ENCODE measurements at places on chromosomes 12 and 14.

GRCh38 chr12:64876388-64877071, 52.1 kb downstream of the TBC1D30 start:
- no peak for DNase-seq

GRCh38 chr12:93358058-93358457, 19.7 kb upstream of the NUDT4 start:
- DNase-seq: no peak

- DNase-seq: no peak
Measured at GRCh38 chr14:61154641-61155040, 126.5 kb downstream of the TMEM30B start.

GRCh38 chr14:59534361-59534987, 42.1 kb downstream of the CCDC175 start:
- no peak for DNase-seq

DNA sequence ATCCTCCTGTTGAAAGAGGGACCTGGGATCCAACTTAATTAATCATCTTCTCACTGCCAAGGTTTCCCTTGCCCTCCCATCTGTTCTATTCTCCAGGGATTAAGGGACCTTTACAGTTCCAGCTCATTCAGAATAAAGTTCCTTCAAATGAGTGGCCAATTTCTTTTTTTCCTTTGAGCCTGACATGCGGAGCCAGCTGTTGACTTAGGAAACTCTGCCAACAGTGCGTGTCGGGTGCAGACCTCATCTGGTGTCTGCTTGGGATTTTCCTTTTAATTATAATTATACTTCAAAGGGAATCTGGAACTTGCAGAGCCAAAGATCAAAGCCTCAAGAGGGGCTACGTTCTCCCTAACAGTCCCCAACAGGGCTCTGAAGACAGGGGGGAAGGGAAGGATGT, 64.8 kb downstream of the CCDC60 start:
- no peak for DNase-seq

DNA sequence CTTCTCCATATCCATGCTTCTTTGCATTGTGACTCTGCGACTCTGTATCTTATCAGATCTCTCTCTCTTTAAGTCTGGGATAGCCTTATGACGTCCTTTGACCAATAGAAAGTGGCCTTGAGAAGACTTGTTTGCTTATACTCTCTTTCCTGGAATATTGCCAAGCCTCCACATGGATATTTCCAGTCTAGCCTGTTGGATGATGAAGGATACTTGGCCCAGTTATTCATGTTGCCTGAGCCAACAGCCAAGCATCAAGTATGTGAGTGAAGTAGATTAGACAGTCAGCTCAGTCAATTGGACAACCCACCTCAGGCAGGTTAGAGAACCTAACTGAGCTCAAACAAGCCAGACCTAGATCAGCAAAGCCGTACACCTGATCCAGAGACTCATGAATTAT, 864.2 kb upstream of the MGAT4C start:
- DNase-seq: no peak

DNA sequence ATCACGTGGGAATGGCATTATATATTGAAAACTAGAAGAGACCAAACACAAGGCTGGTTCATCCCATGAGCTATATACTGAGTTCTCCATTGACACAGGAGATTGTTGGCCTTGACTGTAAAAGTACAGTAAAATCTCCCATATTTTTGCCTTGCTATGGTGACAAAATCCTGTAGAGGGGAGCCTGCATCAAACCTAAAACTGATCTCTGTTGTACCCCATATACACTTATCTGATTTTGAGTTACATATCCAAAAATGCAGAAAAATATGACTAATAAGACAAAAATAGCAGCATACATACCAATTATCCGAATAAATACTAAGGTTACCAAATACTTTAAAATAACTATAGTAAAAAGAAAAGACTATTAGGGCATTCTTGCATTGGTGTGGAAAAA, 60.4 kb downstream of the TMTC3 start:
- no peak for DNase-seq

DNA sequence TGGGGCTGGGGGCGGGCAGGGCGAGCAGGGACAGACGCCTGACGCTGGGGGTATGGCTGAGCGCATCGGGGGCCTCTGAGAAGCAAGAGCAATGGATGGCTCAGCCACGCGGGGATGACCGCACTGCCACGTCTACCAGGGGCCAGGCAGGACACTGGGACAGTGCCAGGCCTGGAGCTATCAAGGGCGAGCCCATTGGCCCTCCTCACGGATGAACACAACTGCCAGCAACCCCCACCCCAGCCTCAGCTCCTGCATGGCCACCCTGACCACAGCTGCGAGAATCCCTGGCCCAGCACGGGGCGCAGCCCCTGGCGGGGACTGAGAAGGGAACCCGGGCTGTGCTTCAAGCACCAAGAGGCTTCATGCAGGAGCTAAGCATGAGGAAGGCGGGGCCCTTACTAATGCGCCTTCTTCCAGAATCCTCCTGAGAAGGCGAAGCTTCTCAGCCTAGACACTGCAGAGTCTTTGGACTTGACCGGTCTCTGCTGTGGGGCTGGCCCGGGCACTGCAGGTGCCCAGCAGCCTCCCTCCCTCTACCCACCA, 9.5 kb downstream of the ARL6IP4 start:
- no peak for DNase-seq

DNA sequence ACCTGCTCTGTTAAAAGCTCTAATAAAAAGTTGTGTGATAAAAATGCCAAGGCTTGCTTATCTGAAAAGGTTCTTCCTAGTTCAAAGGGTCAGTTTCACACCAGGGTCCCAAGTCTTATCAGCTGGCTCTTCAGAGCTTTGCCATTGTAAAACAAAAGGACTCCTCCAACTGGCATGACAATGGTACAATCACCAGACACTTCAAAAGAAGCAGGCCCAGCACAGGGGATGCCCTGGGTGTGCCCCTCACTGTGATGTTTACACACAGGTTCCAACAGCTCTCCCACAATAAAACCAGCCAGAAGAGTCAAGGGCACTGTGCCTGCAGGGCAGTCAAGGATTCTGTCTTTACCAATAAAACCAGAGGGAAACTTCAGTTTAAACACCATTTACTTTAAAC, 78.7 kb downstream of the PRICKLE1 start:
- no peak for DNase-seq

GRCh38 chr14:60933920-60934655, 46.8 kb downstream of the TRMT5 start:
- DNase-seq: no peak

- no peak for DNase-seq
Measured at GRCh38 chr14:63192085-63192484, 12.2 kb upstream of the RHOJ start.

- DNase-seq: no peak
Measured at GRCh38 chr14:100278702-100279101, 27.5 kb downstream of the SLC25A29 start.

DNA sequence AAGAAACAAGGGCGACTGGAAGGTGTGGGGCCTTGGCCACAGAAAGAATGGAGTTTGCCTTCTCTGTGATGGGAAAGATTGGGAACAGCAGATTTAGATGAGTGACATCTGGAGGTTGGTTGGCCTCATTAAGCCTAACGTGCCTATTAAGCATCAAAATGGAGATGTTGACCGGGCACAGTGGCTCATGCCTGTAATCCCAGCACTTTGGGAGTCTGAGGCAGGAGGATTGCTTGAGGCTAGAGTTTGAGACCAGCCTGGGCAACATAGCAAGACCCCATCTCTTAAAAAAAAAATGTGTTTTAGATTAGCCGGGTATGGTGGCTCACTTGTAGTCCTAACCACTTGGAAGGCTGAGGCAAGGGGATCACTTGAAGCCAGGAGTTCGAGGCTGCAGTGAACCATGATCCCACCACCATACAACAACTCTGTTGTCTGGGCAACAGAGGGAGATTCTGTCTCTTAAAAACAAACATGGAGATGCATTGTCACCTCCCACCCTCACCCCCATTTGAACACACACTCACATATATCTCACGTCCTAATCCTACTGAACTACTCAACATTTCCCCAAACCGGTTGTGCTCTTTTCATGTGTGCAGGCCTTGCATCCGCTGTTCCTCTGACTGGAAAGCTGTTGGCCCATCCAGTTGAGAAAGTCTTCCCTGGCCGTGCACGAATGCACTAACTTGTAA, 172.1 kb downstream of the ETV6 start:
- DNase-seq: no peak

- DNase-seq: no peak
Measured at GRCh38 chr12:24527102-24527501, 421.8 kb downstream of the BCAT1 start.

DNA sequence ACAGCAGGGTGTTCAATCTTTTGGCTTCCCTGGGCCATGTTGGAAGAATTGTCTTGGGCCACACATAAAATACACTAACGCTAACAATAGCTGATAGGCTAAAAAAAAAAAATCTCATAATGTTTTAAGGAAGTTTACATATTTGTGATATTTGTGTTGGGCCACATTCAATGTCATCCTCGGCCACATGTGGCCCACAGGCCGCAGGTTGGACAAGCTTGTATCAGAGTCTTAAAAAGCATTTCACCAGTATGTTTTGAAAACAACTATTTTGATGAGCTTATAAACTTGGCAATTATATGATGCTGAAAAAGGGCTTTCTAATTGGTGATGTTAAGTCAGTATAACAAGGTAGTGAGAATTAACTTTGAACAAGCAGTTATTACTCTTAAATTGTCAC, 78.9 kb downstream of the PIK3C2G start:
- no peak for DNase-seq

- DNase-seq: no peak
Measured at GRCh38 chr14:95025941-95026340, 131.4 kb downstream of the DICER1 start.

GRCh38 chr12:116171549-116171948, 105.9 kb downstream of the MED13L start:
- DNase-seq: no peak

DNA sequence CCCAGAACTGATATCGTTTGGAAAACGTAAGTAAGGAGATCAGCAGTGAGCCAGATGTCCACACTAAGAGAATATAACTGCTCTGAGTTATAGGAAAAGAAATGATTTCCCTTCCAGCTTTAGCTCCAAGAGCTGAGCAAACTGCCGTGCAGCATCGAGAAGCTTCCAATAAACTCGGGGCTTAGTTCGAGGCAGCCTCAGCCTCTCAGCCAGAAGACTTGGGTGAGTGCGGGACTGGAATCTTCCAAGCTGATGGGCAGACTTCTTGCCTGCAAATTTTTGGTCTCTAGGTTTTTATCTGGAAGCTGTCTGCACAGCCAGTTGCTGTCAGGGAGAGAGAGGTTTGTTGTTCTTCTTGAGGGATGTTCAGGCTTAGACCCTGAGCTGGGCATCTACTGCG, 196.1 kb downstream of the PHETA1 start:
- no peak for DNase-seq

Data from epithelial cell of prostate (primary cell).